ENCODE measurements at places on chromosomes 6 and 20. TPM values are rescaled to one million over a fixed set of nuclear protein-coding genes. Genes with fewer than 3 reads are reported as not detected.

GRCh38 chr6:48068278-48069251, 42.4 kb downstream of the PTCHD4 start:
- DNase-seq, result no peak

DNA sequence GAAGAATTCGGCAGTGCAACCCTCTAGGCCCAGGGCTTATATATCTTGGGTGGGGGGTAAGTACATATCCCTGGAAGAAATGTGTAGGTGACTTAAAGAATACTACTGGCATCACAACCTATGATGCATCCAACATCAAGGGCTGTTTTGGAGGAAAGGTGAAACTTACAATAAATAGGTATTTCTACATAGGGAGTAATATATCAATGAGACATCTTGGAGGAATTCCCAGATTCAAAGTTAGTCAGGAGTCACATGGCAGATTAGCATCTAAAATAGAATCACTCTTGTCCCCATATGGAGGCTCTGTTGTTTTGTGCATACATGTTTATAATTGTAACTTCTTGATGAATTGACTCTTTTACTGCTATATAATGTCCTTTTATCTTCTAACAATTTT, 375.5 kb downstream of the PAX1 start:
- DNase-seq, result no peak

DNA sequence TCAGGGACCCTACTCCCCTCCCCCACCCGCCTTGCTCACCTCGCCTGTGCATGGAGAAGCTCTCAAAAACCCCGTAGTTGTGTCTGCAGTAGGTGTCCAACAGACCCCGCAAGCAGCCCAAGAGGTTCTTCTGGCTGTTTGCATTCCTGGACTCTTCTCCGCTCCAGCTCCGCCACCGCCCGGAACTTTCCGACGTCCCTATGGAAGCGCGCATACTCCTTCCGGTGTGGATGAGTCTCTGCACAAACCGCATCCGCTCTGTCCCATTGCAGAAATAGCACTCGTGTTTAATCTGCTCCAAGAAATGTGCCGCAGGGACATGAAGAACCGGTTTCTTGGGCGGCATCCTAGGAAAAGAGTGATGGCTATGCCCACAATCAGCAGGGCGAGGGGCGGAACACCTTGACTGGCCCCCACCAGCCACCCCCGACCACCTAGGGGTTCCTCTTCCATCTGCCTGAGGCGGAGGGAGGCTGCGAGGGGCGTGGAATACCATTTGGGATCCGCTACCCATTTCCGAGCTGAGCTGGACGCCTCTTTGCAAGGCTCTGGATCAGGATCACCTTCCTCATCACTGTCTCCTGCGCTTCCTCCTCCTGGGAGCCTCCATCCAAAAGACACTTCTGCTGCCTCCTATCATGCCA, 20.2 kb downstream of the HLA-DRA start:
- no peak for DNase-seq

DNA sequence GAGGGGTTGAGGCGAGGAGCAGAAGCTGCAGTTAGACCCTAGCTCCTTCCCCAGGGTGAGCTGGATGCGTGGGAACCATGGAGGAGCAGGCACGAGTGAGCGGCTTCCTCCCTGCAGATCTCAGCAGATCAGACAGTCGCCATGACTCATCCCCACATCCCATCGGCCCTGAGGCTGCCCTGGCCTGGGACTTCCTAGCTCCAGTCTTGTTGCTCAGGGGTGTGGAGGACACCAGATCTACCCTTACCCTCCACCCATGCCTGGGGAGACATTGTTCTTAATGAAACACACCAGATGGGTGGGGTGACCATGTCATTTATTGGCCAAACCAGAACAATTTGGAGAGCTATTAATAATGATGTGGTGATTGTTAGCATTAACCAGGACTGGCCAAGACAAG, 36.3 kb upstream of the TGM2 start:
- no peak for DNase-seq

FAM209B gene
- 0.52 TPM for total RNA-seq

SCP2D1 gene
- not detected for total RNA-seq

COL11A2 gene
- 0.17 TPM for total RNA-seq

MMP24 gene
- 1.3 TPM for total RNA-seq
